ENCODE measurements at places on chromosomes 4 and X. TPM values are rescaled to one million over a fixed set of nuclear protein-coding genes. Genes with fewer than 3 reads are reported as not detected.

- no peak overlapping the region for H3K27ac ChIP-seq
- H3K4me1 ChIP-seq = no peaks in the 10 kb centered on the region
- no peaks in the 10 kb centered on the region for H3K27me3 ChIP-seq
- no peak overlapping the region for H3K4me3 ChIP-seq
Measured at GRCh38 chr4:102781570-102781969, 20.8 kb upstream of the MANBA start.

- H3K27me3 ChIP-seq = peaks cover 2% of the 10 kb centered on the region
- no peak for DNase-seq
- peaks cover 1% of the 10 kb centered on the region for H3K4me1 ChIP-seq
- no peak overlapping the region for H3K27ac ChIP-seq
Measured at GRCh38 chrX:54198262-54198661, 15.2 kb upstream of the FAM120C start.

DNA sequence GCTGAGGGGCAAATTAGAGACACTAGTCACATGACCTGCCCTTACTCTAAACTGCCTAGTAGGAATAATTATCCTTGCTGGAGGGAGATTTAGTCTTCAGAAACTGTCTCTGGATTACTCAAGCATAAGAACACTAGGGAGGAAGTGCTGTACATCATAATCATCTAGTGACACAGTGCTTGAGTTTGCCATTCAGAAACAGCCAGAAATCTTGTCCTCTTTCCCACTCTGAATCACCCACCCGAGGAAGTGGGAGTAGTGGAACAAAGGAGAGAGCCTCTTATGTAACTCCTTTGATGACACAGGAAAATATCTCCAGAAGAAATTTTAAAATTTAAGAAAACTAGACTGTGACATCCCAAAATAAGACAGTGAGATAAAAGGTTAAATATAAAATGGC, 69.3 kb upstream of the PCDH19 start:
- H3K4me3 ChIP-seq = no peak overlapping the region
- no peak for DNase-seq
- peaks cover 1% of the 10 kb centered on the region for H3K27me3 ChIP-seq
- H3K27ac ChIP-seq = no peak overlapping the region
- H3K36me3 ChIP-seq = no peaks in the 10 kb centered on the region

GRCh38 chr4:47075262-47075661, 43.9 kb downstream of the GABRB1 start:
- peaks cover 4% of the 10 kb centered on the region for H3K27me3 ChIP-seq

GRCh38 chr4:112370466-112370865, 73.3 kb downstream of the ALPK1 start:
- peak overlapping the region; percentile 69 for H3K27ac ChIP-seq
- H3K4me1 ChIP-seq = peaks cover 21% of the 10 kb centered on the region
- peaks cover 2% of the 10 kb centered on the region for H3K27me3 ChIP-seq
- H3K4me3 ChIP-seq = no peak overlapping the region
- H3K36me3 ChIP-seq = peaks cover 24% of the 10 kb centered on the region

GRCh38 chr4:145623831-145624230, 4.6 kb downstream of the MMAA start:
- H3K4me1 ChIP-seq = peaks cover 4% of the 10 kb centered on the region
- DNase-seq = no peak
- H3K27me3 ChIP-seq = peaks cover 1% of the 10 kb centered on the region
- H3K4me3 ChIP-seq = no peak overlapping the region
- peaks cover 4% of the 10 kb centered on the region for H3K36me3 ChIP-seq
- H3K27ac ChIP-seq = no peak overlapping the region

The NAA10 gene
- 129 TPM for total RNA-seq

The STBD1 gene
- total RNA-seq = 15.9 TPM

The SPANXA1 gene
- not detected for total RNA-seq

Measured in glutamatergic neuron (in vitro differentiated cells).